ENCODE measurements at places on chromosomes 2 and 18.

GRCh38 chr18:35818353-35818667 is 154.2 kb upstream of the RMP24 start:
- no peak for DNase-seq

GRCh38 chr2:74578408-74578807 is 23.9 kb downstream of the DOK1 start:
- no peak for DNase-seq

DNA sequence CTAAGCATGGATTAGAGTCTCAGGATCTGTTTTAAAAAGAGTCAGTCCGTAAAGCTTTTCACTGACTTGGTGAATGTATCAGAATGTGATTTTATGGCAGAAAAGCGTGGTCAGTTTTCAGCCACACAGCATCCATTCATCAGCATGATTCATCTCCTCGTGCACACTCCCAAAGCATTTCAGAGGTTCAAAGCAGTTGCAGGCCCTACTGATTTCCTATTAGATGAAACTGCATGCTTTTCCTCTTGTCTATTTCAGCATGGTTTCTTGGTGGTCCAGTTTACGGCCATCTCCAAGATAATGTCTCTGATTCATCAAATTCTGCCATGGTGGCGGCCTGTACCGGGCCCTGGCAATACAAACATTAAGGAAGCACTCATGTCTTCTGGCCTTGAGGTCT is 4.8 kb upstream of the PARD6G start:
- DNase-seq, result no peak

DNA sequence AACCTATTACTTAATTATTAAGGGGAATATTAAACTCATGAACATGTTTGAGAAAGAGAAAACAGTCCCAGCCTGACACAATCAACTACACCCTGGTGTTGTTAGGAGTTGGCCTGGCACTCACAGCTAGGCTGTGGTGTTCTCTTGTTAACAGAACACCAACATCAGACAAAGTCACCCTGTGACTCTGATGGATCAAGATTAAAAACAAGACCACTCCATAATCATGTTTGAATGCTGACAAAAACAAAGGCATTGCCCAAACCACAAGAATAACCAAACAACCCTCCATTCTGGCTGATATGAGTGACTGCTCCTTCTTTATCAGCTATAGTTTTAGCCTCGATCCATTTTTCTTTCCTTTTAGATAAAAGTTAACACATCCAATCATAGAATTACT is 3.0 kb downstream of the BOLL start:
- no peak for DNase-seq

DNA sequence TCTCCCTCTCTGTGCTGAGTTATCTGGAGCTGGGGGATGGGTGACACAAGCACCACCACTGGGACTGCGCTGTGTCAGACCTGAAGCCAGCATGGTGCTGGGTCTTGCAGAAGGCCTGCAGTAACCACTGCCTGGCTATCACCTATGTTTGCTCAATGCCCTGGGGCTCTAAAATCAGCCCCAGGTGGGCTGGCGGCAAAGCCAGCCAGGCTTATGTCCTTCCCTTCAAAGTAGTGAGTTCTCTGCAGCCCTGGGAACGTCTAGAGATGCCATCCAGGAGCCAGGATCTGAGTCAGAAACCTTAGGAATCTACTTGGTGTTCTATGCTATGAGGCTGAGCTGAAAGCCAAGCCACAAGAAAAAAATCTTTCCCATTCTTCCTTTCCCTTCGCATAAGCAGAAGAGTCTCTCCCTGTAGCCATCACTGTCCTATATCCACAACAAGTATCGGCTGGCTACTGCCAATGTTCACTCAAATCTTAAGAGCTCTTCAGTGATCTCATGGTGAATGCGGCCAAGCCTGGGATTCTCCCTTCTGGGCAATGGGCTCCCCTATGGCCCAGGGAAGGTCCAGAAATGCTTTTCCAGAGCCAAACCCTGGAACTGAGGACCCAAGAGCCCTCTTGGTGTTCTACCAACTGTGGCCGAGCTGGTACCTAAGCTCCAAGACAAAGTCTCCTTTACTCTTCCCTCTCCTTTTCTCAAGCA is 248.7 kb downstream of the ZNF385B start:
- DNase-seq, result no peak

GRCh38 chr2:135149251-135149650 is 97.2 kb downstream of the RAB3GAP1 start:
- no peak for DNase-seq

- no peak for DNase-seq
Observed at GRCh38 chr2:109295781-109296117, 166.7 kb downstream of the SH3RF3 start.

DNA sequence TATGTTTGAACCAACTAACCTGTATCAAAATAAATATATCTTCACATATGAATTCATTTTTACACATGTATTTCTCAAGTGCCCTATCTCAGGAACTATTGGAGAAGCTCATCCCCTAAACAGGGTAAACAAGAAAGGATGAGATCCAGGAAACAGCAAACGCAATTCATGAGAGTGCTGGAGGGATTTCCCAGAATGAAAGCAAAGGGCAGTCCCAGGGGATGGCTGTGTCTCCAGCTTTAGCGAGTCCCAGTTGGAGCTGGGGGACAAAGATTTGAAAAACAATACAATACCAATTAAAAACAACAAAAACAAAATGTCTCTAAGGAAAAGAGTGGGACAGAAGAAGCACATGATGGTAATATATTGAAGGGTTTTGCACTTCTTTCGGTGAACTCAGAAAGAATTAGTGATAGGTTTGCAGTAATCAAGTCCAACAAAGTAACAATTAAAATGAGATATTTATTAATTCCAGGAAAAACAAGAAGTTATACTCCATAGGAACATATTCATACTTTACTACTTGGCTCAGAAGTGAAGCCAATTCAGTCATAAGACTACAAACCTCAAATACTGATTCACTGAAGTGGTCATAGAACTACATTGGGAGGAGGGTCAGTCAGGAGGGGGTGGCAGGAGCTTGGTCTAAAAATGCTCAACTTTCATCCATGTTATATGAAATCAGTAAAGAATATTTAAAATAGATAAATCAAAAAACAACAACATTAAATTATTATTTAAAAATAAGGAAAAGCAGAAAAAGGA is 73.1 kb upstream of the PDE1A start:
- no peak for DNase-seq

- no peak for DNase-seq
Observed at GRCh38 chr2:13240061-13240460, 523.3 kb downstream of the TRIB2 start.

- peak; percentile 6 for DNase-seq
Observed at GRCh38 chr18:65750389-65751154, at the start of gene CDH7. TSS of gene CDH7 (plus strand) at chr18:65751012. CDS start at chr18:65762843, 11,831 bp downstream.

DNA sequence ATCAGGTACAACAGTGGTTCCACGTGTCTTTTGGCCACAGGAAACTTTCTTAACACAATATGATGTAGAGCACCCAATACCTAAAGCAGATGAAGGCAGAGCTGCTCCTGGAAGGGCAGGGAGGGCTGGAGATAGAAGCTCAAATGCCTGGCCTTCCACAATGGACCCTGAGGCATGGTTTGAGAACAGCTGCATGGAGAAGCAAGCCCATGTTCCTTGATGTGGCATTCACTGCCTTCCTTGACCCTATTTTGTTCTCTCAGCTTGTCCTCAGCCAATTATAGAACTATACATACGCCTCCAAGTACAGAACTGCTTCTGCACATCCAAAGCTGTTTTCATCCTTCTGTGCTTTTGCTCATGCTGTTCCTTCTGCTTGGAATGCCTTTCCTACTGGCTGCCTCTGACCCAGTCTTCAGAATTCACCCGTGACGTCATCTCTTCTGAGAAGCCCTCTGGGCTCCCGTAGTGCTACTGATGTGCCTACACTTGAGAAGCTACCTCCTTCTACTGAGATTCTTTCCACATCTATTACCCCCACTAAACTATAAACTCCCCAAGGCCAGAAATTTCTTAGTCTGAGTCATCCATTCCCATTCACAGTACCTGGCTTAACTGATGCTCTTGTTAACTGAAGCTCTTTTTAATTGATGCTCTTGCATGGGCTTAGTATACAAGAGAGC is 69.9 kb downstream of the CHRNA1 start:
- no peak for DNase-seq

GRCh38 chr2:101828673-101829334 is 131.3 kb downstream of the MAP4K4 start:
- DNase-seq, result no peak

DNA sequence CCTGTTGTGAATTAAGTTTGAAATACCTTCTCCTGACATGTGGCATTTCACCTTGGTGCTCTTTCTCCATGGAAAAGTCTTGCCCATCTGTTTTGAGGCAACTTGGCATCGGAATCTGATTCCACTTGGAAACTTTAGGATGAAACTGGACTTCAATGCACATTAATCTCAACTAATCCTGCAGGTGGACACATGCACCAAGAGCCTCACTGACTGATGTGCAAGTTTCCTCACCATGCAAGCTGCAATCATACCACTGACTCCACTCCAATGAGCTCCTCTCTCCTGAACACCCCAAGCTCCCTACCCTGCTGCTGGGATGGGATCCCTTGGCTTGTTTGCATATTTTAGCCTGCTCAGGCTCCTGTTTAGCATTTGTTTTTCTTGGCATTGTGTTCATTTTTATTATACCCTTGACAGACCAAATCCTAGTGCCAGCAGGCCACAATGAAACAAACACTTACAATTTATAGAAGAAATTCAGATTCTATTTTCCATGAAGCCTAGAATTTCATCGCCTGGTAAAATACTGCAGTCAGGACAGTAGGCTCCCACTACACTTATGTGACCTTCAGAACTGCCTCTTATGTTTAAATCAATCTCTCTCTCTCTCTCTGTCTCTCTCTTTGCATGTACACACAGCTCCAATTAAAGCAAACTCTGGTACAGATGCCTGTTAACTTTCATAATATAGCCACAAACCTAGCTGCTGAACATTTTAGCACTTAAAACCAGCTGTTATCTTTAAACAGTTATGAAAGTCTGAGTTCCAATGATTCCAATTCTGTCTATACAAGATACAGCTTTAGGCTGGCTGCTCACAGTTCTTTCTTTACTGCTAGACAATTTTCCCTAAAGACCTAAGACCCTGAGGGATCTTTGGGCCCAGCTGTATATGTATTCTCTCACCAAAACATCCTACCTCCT is 141.5 kb downstream of the OSR1 start:
- DNase-seq, result no peak

- DNase-seq, result no peak
Observed at GRCh38 chr2:12151716-12152115, 405.3 kb downstream of the LPIN1 start.

DNA sequence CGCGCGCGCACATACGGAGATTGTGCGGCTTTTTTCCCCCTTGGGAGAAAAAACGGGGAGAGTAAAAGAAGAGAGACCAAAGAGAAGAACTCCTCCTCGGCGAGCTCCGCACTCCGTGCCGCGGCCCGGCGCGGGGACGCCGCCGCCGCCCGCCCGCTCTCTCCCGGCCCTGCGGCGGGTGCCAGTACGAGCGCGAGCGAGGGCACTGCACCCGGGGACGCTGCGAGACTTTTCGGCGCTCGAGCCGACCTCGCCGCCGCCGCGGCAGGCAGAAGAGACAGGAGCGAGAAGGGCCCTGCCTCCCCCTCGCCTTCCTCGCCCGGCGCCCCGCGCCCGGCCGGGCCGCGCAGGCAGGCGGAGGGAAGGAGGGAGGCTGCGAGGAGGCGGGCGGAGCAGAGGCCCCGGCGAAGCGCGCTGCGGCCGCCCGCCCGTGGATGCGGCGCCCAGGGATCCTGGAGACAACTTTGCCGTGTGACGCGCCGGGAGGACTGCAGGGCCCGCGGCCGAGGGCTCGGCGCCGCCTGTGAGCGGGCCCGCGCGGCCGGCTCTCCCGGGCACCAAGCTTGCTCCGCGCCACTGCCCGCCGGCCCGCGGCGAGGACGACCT is 857 bp upstream of the INHBB start:
- DNase-seq, result peak; percentile 41

DNA sequence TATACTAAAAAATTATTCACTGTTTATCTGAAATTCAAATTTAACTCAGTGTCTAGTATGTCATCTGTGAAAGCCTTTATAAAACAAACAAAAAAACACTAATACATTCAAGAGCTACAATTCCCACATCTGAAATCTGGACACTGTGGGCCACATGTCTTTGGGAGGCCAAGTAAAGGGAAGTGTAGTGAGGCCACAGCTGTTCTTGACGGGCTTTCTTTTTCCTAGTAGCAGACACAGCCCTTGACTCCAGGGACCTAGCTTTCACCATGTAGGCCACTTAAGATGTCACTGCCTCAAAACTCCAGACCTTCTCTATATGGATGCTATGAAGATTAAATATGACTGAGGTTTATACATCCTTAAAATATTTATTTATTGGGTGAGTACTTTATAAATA is 91.1 kb downstream of the RBMS1 start:
- DNase-seq, result no peak

DNA sequence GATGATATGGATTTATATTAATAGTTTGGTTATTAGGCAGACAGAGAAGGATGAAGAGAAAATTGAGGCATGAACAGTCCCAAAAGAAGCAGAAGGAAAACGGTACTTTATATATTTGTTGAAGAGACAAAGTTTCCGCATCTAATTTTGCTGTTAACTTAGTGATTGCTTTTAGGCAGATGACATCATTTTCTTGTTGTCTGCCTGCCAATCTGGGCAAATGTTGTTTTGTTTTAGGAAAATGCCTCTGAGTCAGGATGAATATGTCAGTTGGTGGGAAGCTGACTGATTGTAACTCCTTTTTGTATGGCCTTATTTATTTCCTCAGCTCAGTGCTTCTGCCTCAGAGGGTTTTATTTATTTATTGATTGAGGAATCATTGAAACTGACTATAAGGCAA is 52.5 kb upstream of the CAVIN2 start:
- no peak for DNase-seq

DNA sequence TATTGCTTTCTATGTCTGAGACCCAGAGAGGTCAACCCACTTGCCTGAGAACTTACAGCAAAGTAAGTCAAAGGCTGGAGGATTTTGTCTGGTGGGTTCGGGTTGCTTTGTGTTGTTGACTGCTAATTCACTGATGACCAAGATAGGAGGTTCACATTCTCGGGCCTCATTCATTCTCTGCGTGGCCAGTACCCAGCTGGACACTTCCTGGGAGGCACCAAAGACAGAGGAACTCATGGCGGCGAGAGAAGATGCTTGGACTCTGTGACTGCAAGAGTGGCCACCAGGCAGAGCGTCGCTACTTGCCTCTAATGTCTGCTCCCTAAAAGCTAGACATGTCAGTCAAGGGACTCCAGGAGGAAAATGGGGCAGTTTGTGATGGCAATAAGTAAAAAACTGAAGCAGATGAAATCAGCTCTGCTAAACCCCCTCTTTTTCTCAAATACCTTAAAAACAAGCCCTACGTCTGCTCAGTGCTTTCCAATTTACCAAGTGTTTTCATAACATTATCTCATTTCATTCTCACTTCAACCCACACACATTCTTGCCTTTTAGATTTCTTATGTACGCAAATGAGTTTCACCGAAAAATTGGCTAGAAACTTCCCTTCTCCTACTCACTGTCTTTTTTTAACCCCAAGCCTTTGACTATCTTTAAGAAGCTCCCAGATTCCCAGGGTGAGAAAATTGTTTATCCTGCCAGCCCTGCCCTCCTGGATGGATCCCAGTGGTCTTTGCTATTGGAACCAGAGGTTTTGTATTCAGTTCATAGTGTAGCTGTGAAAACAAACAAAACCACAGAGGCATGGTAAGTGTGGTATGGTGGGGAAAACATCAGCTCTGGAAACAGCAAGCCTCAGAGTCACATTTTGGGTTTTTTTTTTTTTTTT is 4.9 kb upstream of the LBH start:
- no peak for DNase-seq

- no peak for DNase-seq
Observed at GRCh38 chr2:225028572-225028971, 13.7 kb downstream of the DOCK10 start.

Measured in HEK293T (cell line).